ENCODE measurements at places on chromosomes 3 and 15.

GRCh38 chr3:135128818-135129217 lies 333.8 kb downstream of the EPHB1 start:
- no peak for DNase-seq

DNA sequence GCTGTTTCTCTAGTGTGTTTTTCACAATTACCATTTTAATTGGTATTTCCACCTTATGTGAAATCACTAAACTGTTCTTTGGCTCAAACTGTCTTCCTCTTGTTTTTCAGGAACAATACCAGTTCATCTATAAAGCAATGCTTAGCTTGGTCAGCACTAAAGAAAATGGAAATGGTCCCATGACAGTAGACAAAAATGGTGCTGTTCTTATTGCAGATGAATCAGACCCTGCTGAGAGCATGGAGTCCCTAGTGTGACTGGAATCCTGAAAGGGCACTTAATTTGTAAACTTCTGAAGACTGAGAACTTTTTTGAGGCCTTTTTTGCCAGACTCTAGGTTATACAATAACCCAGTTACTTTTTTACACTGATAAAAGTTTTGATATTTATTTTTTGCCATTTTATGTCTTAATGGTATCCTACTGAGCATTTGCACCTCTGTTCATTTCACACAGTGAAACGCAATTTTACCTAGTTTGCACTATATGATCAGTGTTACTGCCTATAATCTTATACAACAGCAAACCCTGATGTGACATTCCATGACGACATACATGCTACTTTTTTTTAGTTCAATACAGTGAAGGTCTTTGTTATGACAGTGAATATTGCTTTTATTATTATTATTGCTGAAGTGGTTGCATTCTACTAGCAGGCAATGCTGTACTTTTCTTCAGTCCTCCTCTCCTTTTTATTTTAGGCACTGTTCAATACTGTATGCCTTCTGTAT lies 80.1 kb downstream of the FEZF2 start:
- DNase-seq, result no peak

DNA sequence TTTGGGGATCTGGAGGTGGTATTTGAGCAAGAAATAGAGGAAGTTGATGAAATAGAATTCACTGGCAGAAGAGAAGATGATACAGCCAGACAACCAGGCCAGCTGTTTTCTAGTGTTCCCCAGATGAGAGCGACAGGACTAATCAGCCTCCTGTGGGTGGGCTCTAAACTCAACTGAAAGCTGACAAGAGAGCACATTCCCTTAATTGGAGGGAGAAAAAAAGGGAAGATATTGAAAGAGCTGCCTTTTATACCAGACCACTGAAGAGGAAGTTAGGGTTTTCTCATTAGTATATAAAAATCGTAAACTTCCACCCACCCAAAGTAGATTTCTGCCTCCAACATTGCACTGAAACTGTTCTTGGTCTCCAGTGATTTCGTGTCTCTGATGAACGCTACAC lies 6.5 kb upstream of the TM4SF19 start:
- DNase-seq, result no peak

- DNase-seq, result no peak
These were observed 70.1 kb upstream of the CCK start for GRCh38 chr3:42336103-42336502.

DNA sequence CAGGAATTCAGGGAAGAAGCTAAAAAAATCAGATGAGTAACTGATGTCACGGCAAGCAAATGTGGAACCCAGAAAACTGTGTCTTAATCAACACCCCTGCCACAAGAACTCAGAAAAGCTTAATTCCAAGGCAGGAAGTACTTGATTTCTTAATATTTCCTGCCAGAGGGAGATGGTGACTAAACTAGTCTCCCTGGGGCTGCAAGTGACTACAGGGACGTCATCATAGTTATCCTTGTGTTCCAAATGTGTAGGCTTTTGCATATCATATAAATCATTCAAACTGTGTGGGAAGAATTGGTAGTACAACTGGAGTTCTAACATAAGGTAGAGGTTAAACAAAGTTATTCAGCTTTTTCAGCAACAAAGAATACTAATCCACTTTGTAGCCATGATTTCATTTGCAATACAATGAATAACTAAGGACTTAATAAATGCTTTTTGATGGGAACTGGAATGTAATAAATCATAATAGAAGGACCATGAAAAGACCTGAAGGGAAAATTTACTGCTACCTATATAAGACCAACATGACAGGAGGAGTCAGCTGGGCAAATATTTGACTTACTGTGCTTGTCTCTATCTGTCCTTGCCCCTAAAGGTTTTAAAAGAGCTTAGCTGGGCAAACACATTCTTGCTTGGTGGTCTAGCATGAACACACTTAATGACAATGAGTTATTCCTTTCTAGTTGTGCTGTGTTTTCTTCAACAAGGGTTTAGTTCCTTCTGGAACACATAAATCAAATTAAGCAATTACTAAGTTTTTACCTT lies 76.0 kb upstream of the NECTIN3 start:
- no peak for DNase-seq

GRCh38 chr3:167146911-167147310 lies 233.2 kb downstream of the ZBBX start:
- DNase-seq, result no peak

DNA sequence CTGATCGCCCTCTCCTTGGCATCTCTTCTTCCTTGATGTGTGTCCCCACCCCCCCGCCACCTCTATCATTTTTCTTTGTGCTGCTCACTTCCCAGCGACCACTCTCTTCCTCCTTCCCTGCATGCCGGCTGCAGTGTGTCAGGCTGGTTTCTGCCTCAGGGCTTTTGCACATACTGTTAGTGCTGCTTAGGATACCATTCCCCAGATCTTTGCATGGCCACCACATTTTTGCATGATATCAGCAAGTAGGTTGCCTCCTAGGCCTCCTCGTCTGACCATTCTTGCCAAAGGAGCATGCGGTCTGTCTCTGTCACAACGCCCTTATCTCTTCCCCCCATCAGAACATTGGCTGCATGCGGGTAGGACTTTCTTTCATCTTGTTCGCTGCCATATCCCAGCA lies 12.5 kb downstream of the FBLN2 start:
- DNase-seq, result no peak

GRCh38 chr3:124653071-124653796 lies 77.0 kb upstream of the UMPS start:
- DNase-seq, result no peak

GRCh38 chr15:41804916-41805666 lies 22.8 kb upstream of the JMJD7 start:
- no peak for DNase-seq

DNA sequence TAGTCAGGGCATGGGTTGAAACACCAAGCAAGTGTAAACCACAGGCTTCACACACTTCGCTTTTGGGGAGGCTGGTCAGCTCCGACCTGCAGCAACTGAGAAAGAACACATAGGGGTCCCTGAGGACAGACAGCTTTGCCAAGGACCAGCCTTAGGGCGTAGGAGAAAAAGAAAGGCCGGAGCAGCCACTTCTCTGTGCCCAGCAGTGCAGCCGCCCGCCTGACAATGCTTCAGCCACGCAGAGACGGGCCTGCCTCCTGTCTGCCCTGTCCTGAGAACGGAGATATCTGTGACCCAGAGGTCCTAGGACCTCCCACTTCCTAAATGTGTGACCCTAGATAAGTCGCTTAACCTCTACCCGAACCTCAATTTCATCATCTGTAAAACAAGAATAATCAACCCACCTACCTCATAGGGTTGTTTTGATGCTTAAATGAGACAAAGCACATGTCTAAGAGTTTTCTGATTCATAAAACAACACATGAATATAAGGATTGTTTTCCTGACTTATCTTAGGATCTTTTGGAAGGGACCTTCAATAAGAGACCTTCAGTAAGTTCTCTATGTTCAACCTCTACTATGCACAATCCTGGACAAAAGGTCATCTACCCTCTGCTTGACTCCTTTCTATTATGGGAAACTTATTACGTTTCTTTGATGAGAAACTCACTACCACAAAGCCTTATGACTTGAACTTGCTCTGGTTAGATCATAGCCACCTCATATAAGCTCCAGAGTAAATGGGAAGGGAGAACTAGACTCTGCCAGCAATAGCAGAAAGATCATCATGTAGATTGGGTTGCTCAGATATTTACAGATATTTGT lies 32.9 kb upstream of the RFTN1 start:
- DNase-seq, result no peak

GRCh38 chr3:191966556-191966955 lies 505.6 kb downstream of the PYDC2 start:
- DNase-seq, result no peak

DNA sequence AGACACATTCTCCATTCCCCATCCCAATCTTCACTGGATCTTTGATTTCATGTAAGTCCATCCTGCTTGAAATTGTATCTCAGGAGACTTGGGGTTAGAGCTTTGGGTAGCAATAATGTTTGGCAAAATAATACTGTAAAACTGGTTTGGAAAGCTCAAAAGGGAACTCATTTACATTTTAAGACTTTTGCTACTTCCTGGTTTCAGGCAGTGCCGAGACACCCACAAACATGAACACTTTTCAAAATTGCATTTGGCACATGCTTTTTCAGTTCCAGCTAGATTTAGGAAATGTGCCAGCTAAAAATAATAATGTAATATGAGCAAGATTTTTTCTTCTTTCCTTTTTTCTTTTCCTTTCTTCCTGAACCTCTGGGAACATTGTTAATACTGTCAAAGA lies 145.7 kb upstream of the CBLB start:
- DNase-seq, result no peak

DNA sequence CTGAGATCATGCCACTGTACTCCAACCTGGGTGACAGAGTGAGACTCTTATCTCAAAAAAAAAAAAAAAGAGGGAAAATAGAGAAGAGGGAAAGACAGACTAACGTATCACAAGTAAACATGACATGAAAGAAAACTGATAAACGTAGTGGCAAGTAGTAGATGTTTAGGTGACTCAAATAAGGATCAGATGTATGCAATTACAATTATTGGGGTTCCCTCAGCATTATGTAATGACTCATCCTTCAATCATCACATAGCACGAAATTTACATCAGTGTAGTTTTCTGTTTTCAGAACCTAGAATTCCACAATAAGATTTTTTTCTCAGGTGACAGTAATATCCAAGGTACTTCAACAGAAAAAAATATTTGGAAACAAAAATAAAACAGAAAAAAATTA lies 46.6 kb downstream of the DPP8 start:
- DNase-seq, result no peak

DNA sequence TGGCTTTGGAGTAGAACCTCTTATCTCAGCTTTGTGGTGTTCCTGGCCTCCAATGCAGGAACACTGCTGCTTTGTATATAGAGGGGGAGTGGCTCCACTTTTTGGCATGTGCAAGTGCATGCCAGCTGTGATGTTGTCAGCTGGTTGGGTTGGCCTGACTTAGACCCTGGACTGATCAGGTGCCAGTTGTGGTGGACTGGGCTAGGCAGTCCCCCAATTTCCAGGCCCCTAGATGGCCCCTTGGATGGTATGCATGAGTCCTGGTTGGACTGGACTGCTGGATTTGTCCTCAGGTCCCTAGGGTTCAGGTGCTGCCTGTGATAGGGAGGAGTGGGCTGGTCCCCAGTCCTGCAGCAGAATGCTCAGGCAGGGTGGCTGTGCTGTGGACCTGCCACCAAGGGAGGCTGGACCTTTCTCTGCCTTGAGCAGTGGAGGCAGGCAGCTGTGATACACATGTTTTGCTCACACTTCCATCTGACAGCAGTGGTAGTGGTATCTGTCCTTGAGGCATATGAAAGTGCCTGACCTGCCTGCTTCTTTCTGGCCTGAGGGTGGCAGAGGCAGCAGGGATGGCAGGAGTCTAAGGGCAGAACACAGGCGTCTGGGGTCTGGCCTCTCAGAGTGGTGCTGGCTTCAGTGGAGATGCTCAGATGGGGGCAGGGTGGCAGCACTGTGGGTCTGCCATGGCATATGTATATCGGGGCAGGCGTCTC lies 74.8 kb downstream of the STXBP5L start:
- no peak for DNase-seq

GRCh38 chr15:79878078-79878705 lies 18.6 kb downstream of the MTHFS start:
- no peak for DNase-seq

DNA sequence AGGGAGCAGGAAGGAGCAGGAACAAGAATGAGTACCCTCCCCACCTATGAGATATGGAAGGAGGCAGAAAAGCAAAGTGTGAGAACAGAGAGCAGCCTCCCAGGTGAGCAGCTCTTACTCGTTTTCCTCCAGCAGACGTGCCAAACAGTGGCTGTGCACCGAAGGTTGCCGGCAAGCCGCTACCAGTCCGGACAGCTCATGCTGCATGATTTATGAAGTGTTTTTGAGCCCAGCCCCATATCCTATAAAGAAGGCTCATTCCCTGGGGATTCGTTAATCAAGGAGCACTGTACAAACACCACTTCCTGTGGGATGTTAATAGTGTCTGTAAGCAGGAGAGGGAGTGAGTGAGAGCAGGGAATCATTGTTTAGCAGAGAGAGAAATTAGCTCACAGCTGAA lies 118.3 kb upstream of the FOXB1 start:
- DNase-seq, result no peak

DNA sequence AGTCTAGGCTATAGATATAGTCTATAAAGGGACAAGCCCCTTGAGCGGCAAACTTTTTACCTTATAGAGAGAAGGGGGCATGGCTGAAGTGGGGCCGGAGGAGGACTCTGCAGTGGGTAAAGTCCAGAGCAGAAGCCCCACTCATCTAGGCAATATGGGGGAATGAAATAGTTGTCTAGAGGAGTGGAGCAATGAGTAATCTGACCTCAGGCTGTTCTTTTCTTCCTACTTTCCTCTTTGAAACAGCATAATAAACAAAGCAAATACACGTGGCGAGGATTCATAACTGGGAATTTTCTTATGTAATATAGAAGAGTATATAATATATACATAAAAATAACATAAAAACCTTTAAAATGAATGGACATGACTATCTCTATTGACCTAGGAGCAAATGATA lies 546.4 kb upstream of the ZNF385D start:
- DNase-seq, result no peak

- no peak for DNase-seq
These were observed 144.2 kb upstream of the BNIP2 start for GRCh38 chr15:59833366-59833765.

- DNase-seq, result no peak
These were observed 184.6 kb downstream of the SYNPR start for GRCh38 chr3:63462732-63463131.

DNA sequence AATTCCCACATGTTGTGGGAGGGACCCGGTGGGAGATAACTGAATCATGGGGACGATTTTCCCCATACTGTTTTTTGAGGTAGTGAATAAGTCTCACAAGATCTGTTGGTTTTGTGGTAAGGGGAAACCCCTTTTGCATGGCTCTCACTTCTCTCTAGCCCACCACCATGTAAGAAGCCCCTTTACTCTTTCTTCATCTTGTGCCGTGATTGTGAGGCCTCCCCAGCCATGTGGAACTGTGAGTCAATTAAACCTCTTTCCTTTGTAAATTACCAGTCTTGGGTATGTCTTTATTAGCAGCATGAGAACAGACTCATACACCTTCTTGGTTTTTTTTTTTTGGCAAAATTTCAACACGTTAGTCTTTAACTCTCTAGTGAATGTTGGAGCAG lies 18.1 kb downstream of the ARL8B start:
- DNase-seq, result no peak

- no peak for DNase-seq
These were observed 10.9 kb downstream of the DISP2 start for GRCh38 chr15:40368719-40369473.

- no peak for DNase-seq
These were observed 494.6 kb downstream of the NTRK3 start for GRCh38 chr15:87761736-87762509.

- DNase-seq, result no peak
These were observed 354.2 kb upstream of the IL12A start for GRCh38 chr3:159634483-159634882.

Measured in activated T-helper 1 cell treated with Interleukin-2 at 50 U/mL for 16 hours (primary cell).